ENCODE measurements at places on chromosomes 13 and 19.

DNA sequence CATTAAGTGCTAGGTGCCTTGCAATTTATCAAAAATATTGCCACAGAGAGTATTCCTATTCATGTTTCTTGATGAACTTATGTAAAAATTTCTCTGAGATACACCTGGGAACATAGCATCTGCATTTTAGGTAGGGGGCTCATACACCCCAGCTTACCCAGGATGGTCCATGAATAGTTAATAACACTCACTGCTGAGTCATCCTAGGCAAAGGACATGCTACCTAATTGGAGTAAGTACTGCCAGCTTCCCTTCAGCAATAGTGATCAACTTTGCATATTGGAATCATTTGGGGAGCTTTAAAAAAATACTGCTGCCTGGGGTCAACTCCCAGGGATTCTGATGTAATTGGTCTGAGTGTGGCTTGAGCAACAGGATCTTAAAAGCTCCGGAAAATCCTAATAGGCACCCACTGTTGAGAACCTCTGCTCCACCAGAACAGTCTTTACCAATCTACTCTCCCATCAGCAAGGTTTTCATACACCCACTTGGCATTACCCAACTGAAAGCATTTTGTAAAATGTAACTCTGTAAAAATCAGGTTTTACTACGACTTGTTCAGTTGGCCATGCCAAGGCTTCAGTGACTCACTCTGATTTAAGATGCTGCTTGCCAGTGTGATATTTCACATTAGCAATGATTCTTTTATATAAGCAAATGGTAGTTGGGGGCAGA lies 67.2 kb upstream of the FNDC3A start:
- DNase-seq, result no peak

DNA sequence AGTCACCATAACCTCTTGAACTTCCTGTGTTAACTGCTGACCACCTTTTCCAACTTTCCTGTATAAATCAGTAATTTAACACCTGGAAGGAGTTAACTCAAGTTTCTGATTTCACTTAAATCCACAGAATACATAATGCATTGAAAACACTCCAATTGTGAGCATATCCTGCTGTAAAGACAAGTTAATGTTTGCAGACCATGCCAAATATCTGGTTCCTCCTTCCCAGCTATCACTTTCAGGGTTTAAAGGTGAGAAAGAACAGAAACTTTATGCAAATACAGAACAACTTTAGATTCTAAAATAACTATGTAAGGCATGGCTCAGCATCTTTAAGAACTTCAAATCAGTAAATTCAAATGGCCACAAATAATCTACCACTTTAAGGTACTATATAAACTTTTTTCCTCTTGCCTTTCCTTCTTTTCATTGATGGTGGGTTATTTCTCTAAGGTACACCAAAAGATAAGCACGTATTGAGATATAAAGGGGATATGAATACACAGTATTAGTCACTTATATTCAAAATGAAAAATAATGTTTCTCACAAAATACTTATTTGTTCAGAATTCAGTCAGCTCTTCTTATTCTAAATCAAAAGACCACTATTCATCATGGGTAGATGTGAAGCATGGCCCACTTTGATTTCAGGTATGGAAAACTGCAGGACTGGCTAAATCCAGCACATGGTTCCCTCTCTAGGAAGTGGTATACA lies 6.6 kb upstream of the TPTE2 start:
- no peak for DNase-seq

DNA sequence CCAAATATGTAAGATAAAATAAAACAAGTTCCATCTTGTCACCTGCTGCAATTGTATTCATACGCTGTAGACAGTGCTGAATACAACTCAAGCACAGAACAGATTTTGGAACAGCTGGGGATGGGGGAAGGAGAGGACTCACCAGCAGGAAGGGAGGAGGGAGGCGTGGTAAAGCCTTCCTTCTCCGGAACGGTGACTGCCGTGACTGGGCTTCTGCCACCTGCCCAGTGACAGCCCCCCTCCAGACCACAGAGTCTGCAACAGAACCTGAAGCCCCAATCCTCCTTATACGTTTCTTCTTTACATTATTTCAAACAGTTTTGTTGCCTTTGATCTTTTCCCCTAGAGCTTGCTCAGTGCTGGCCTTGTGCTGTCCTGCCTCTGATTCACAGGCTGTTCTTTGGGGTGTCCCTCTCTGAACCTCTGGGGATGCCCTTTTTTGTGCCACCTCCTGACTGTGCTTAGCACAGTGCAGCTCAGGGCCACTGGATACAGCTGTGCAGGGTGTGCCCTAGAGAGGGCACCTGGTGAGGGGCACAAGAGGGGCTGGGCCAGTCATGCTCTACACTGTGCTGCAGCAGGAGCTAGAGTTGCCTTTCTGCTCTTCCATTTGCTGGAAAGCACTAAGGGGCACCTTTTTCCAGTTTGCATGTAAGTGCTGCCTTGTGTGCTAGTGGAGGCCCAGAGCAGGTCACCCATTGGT lies 213.0 kb downstream of the ZIC5 start:
- DNase-seq, result no peak

DNA sequence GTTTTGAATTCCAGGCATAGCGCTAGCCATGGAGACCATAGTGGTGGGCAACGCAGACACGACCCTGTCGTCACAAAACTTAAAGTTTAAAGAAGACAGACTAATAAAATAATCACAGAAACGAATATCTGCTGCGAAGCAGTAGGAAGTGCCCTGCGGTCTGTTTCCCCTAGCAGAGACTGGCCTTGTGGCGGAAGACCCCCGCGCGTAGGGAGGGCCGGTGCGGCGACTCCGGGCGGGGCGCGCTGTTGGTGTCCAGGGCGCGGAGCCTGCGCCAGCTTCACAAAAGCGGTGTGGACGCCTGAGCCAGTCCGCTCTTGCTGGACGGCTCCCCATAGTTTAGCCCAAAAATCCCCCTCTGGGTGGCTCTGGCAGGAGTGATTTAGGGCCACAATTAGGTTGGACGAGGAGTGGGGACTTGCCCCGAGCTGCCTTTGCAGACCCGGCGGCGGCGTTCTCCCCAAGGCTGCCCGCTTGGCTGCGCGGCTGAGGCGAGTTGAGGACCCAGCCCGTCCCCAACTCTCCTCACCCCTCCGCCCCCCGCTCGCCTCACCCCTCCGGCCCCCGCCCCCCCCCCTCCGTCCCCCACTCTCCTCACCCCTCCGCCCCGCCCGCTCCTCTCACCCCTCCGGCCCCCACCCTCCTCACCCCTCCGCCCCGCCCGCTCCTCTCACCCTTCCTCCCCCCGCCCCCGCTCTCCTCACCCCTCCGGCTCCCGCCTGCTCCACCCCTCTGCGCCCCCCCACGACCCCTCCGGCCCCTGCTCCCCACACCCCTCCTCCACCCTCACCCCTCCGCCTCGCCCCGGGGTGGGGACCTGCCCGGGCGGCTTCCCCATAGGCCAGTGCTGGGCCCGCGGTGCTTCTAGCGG lies 14.2 kb upstream of the LATS2 start:
- no peak for DNase-seq

DNA sequence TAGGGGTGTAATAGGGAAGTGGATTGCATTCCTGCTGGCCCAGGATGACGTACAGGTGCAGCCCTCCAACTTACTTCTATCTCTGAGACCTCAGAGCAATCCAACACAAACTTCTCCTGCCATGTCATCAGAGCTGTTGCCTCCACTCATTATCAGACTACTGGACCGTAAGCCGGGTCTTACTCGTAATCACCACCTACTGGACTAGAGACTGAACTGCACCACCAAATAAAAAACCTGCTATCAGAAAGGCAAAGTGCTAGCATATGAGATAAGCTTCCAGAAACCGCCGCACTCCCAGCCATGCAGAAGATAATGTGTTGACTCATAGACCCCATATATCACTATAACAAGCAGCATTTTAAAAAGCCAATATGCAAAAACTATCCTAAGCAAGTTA lies 102.0 kb downstream of the SLITRK1 start:
- DNase-seq, result no peak
